ENCODE measurements at places on chromosomes 11 and 22. TPM values are rescaled to one million over a fixed set of nuclear protein-coding genes. Genes with fewer than 3 reads are reported as not detected.

DNA sequence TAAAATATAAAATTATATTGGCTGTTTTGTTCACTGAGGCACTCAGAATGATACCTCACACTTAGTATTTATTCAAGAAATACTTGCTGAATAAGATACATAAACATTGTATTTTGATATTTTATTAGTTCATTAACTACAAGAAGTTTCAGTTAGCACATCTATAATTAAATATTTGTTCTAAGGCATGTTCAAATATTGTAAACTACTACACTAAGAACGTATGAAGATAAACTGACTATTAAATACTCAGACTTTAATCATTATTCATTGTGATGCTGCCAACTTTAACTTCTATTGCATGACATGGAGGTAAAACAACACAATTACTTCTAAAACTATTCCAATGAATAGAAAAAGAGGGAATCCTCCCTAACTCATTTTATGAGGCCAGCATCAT, 129.5 kb downstream of the ATG16L2 start:
- no peak for DNase-seq

GRCh38 chr22:30305519-30305905, 16.2 kb upstream of the CASTOR1 start:
- no peak for DNase-seq

DNA sequence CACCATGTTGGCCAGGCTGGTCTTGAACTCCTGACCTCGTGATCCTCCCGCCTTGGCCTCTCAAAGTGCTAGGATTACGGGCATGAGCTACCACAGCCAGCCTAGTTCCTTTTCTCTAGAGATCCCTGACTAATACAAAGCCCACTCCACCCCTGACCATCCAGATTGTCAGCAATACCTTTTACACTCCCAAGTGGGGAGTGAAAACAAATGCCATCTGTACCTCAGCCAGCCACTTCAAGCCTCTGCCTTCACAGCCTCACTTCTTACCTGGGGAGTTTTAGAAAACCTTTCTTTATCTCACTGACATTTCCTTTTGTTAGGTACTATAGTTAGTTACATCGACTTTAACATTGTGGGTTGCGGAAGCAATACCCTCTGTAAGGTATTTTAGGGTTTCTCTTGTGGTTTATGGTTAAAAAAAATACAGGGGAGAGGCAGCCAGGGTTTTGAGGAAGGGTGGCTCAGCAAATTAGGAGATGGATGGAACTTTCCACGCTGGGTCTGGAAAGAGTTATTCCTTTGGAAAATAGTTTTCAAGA, 8.9 kb downstream of the TOM1 start:
- DNase-seq = no peak

DNA sequence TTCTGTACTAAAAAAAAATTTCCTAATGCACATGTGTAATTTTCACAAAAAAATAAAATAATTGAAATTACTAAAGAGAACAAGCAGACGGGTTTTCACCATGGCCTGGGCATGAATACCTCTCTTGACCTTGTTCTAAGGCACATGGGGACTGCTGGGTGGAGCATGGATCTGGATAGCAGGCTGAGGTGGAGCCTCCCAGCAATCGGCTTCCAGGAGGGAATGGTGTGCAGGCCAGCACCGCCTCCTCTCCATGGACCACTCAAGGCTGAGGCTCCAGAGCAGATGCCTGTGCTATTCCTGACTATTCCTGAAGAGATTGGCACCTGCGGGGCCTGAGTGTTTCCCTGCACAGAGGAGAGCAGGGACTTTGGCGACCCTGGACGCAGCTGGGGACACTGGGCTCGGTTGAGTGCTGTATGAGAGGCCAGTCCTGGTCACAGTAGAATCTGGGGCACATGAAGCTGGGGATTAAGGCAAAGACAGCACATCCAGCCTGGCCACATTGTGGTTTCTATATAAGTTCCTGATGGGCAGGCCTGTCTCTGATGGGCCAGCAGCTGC, 963.6 kb downstream of the BRD1 start:
- DNase-seq = no peak

DNA sequence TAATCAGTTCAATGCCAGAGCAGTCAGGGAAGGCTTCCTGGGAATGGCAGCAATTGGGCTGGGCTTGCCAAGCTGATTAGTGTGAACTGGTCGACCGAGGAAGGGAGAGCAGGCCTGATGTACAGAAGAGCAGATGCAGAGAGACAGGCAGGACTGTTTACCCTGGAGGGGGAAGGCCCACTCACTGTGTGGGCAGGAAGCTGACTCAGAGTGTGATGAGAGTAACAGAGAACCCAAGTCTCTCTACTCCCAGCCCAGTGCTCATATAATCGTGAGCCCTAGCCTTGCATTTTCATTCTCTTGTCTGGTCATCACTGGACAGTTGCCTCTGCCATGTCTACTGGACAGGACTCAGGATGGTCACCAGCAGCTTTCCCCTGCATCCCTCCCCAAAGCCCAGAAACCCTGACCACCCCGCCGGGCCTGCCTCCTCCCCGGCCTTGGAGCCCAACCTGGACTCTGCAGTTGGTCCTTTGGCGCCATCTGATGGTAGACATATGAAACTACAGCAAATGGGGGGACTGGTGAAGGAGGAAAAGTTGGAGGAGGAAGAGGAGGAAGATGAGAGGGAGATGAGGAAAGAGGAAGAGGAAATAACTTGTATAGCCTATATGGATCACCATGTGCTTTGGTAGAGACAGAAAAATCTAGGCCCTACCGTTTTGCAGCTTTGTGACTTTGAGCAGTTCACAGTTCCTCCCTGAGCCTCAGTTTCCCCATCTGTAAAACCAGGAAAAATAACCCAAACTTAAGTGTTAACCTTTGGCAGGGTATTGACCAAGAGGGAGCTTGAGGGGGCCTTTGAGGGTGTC, 43.4 kb upstream of the PRDM11 start:
- peak; percentile 72 for DNase-seq

DNA sequence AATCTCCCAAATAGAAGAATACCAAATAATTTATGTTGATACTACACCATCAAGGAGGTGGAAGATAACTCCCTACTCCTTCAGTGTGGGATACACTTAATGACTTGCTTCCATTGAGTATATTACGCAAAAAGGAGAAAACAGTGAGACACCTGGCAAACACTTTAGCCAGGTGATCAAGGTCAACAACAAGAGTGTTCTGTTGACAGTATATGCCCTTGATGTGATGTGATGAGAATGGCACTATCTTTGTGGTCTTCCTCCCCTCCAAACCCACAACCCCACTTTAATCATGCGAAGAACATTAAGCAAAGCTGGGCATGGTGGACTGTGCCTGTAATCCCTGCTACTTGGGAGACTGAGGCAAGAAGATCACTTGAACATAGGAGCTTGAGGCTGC, 26.0 kb downstream of the MAPK1 start:
- DNase-seq = no peak

DNA sequence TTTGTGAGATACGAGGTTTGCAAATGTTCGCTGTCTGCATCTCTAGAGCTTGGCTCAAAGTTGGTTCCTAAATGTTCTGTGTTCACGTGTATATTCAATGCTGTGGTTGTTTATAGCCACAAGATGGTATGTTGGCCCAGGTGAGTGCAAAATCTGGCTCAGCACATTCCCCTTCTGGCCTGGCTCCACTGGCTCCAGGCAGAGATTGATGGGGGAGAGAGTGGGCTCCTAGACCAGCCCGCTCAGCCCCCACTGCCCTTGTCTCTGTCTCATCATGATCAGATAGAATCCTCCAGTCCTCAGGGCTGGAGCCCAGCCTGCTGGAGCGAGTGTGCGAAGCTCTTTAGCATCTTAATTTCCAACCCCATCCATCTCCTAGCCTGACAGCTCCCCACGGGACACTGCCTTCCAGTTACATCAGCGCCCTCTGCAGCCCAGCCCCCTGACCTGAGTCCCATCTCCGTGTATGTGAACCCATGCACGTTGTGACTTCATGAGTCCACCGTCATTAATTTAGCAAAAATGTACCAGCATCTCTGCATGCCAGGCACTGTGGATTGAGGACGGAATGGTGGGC, 2.0 kb downstream of the P2RX3 start:
- no peak for DNase-seq

KCNK7 gene
- not detected for total RNA-seq

- DNase-seq = no peak
Observed at GRCh38 chr11:6727971-6728760, 43.6 kb downstream of the OR2AG2 start.

- no peak for DNase-seq
Observed at GRCh38 chr11:110493346-110493745, 63.6 kb downstream of the FDX1 start.

DNA sequence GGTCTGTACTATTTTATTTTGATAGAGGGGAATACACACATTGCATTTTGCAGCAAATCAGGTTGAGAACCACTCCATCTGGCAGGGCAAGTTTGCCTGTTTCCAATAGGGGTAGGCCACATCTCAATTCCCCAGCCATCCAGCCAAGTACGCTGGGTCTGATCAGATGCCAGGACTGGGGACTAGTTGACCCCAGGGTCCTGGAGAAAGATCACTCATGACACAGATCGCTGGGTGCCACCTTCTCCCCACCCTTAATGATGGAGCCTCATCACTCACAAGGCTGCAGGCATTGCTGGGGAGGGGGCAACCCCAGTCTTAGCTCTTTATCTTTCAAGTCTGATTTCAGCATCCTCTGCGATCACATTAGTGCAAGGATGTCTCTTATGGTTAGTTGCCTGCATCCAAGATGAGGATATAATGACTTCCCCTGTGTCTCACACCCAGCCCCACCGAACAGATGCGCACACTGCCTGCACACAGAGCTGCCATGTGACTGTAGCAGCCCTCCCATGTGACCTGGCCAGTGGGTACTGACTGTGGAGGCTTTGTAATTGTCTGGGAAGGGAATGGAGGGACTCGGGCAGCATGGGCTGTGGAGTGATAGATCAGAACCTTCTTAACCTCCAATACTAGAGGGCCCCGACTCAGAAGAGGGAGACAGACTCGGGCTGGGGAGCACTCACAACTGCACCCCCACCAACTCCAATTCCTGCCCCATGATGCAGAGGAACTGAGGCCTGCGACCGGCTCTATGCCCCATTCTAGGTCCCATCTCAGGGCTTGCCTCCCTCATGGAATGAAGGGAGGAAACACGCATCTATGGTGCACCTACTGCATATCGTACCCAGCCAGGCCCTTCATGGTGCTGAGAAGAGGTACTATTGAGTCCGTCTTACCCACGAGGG, 155.8 kb downstream of the DSCAML1 start:
- peak; percentile 66 for DNase-seq

GRCh38 chr22:20918663-20919218, 1.5 kb downstream of the CRKL start:
- DNase-seq = no peak

DNA sequence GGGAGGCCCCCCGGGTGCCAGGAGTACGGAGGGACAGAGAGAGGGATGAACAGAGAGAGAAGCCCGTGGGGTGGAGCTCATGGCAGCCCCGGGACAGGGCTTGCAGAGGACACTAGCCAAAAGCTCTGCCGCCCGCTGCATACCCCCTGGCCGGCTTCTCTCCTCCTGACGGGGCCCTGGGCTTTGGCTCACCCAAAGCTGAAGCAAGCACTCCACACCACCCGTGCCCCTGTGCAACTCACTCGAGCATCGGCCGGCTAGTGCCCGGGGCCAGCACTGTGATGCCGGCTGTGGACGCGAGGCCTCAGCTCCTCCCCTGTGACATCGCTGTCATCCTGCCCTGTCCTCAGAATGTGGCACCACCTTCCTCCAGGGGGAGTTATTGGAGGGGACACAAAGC, 429.6 kb downstream of the BRD1 start:
- DNase-seq = no peak

GRCh38 chr11:1570896-1571759, 943 bp downstream of the DUSP8 start:
- peak; percentile 35 for DNase-seq

GRCh38 chr11:75578977-75579376, 16.9 kb downstream of the SERPINH1 start:
- DNase-seq = no peak

SERPING1 gene
- total RNA-seq = 7.3 TPM

- no peak for DNase-seq
Observed at GRCh38 chr22:31852691-31853421, 91.5 kb upstream of the YWHAH start.

DNA sequence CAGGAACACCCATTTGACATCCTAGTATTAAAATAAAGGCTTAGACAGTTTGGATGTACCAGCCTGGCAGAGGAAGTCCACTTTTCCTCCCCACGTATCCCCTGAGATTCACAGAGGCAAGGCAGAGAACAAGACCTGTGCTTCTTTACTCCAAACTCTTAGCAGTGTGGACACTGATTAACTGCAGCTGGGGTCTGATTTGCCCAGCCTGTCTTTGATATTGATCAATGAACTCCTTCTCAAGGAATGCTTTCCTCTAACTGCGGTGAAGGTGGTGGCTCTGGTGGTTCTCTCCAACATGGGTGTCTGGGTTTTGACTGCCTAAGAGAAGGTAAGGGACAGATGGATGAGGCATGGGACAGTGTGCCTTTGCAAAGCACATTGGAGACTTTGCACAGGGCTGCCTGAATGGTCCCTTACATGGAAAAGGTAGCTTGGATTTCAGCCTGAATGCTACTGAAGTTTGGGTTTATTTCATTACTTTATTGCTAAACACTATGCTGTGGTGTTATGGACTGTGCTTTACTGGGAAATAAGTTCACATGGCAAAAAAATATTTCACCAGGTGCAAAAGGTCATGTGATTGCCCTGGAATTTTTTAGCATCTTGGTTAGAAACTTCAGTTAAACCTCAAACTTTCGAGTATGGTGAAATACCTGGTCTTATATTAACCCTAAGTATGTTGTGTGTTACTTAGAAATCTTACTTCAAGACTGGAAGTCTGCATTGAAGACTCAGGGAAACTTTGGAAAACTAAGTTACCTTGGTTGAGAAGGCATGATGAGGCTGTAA, 1.8 kb downstream of the GAS2 start:
- DNase-seq = no peak

TUBA8 gene
- total RNA-seq = 2.9 TPM

ZC3H12C gene
- total RNA-seq = 28.9 TPM

- no peak for DNase-seq
Observed at GRCh38 chr11:67441098-67441563, 2.1 kb downstream of the CORO1B start.

TYR gene
- not detected for total RNA-seq

ZBTB44 gene
- 165 TPM for total RNA-seq

- no peak for DNase-seq
Observed at GRCh38 chr11:68064926-68065325, 26.1 kb downstream of the TCIRG1 start.

- no peak for DNase-seq
Observed at GRCh38 chr11:46009647-46010046, 87.2 kb downstream of the LARGE2 start.

Data from frontal cortex (tissue), 4 donors.